Liver (tissue), 10 donors: ENCODE measurements at places on chromosomes 2 and 18. TPM values are rescaled to one million over a fixed set of nuclear protein-coding genes. Genes with fewer than 3 reads are reported as not detected.

Gene PARD3B
- polyA plus RNA-seq = 3.1 TPM

GRCh38 chr18:28208268-28208667 is 31.3 kb upstream of the CDH2 start:
- DNase-seq = no peak

GRCh38 chr2:65877331-65878010 is 445.1 kb upstream of the SPRED2 start:
- DNase-seq = no peak

DNA sequence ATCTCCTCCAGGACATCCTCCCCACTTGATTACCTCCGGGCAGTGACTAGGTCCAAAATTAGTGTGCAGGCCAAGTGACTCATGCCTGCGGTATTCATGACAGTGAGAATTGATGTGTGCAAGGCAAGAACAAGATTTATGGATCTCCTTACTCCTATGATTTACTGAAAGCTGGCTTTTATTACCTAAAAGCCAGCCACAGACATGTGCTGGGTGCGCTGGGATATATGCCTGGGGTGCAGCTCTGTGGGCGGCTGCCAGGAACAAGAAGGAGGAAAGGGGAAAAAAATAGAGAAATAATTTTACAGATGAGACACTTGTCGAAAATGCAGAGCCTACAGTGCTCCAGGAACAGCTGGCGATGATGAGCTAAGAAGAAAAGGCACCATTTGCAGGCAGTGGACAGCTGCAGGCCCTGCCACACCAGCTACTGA is 359.3 kb downstream of the CMPK2 start:
- no peak for DNase-seq

GRCh38 chr2:233105930-233106329 is 45.8 kb downstream of the INPP5D start:
- no peak for DNase-seq

DNA sequence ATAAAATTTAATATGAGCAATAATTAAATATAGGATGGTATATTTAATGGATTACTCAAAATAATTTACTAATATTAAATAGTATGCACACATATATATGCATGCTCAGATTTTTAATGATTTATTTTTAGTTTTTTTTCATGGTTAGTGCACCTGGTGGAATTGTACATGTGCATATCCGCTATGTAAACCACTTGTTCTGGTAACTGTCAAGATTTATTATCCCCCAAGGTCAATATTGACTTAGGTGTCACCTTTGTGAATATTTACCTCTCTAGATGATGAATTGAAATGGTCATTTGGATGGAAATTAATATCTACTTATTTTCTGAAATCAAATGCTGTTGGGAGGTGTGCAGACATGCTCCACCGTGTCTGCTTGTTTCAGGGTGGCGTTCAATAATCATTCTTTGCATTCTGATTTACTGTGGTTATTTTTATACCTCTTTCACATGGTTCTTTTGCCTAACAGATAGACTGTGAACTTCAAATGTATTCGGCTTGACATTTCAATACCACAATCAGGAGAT is 14.7 kb downstream of the CNTNAP5 start:
- no peak for DNase-seq
